Astrocyte (in vitro differentiated cells and primary cell): ENCODE measurements at places on chromosomes 5 and 9. TPM values are rescaled to one million over a fixed set of nuclear protein-coding genes. Genes with fewer than 3 reads are reported as not detected.
A peak's percentile ranks its signal among the peaks of the same experiment; 100 is the strongest.

DNA sequence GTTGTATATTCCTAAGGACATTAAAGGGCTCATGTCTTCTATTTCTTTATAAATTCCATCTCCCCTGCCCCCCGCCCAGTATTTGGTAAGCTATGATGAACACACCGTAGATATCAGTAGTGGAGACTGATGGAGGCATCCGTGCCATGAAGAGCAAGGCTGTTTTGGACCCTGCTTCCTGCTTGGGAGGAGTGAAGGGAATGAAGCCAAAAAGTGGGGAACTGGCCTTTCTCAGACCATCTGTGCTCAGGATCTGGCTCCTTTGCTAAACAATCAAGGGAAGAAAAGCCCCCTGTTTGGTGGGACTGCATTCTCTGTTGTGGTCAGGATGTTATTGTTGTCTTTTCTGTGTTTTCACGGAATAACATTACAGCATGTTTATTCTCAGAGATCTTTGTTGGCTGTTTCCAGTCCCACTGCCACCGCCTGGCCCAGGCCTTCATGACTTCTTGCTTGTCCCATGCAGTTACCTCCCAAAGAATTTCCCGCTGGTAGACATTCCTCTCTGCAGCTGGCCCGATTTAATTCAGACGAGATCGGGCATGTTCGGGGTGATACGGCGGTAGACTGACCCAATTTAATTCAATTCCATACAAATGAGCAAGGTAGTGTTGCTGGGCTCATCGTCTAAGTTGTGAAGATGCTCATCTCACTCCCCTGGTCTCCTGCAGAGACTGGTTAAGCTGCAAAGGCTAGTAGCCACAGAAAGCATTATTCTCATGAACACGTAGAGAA lies 31.4 kb upstream of the ANKH start:
- no peak overlapping the region for H3K4me3 ChIP-seq
- H3K27ac ChIP-seq, result no peak overlapping the region
- H3K4me1 ChIP-seq, result peaks cover 13% of the 10 kb centered on the region
- no peaks in the 10 kb centered on the region for H3K27me3 ChIP-seq
- H3K36me3 ChIP-seq, result no peaks in the 10 kb centered on the region
- DNase-seq, result no peak

GRCh38 chr9:85943757-85944430 lies 2.9 kb downstream of the NAA35 start:
- peaks cover 9% of the 10 kb centered on the region for H3K4me1 ChIP-seq
- H3K36me3 ChIP-seq, result peaks cover 29% of the 10 kb centered on the region
- DNase-seq, result no peak
- no peak overlapping the region for H3K27ac ChIP-seq
- H3K27me3 ChIP-seq, result no peaks in the 10 kb centered on the region

- no peak overlapping the region for H3K4me3 ChIP-seq
- H3K27me3 ChIP-seq, result peaks cover 4% of the 10 kb centered on the region
- no peak overlapping the region for H3K27ac ChIP-seq
- no peaks in the 10 kb centered on the region for H3K4me1 ChIP-seq
- H3K36me3 ChIP-seq, result no peaks in the 10 kb centered on the region
Observed at GRCh38 chr9:76810377-76810957, 46.2 kb downstream of the PCA3 start.

Gene DRD1
- 0.14 and 0.23 TPM in 2 replicates for total RNA-seq

DNA sequence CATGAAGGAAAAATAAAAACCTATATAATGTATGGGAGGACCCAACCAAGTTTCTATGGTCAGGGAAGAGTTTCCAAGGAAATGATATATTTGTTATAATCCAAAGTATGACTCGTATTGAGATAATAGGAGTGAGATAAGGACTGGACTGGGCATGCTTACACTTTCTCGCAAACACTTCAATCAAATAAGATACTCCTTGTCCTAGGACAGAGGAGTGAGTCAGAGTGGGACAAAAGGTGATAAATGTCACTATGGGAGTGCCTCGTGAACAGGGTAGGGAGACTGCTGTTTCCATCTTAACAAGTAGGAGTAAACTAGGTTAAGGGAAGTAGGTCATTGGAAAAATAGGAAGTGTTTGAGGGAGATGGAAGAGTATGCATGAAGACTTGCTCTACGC lies 47.2 kb downstream of the MACIR start:
- H3K4me1 ChIP-seq, result no peaks in the 10 kb centered on the region
- H3K4me3 ChIP-seq, result no peak overlapping the region
- peak; percentile 1 for DNase-seq

GRCh38 chr5:154365823-154366222 lies 80.0 kb upstream of the SAP30L start:
- H3K4me1 ChIP-seq, result peaks cover 59% of the 10 kb centered on the region
- H3K36me3 ChIP-seq, result no peaks in the 10 kb centered on the region
- no peak overlapping the region for H3K4me3 ChIP-seq

Gene TAF11L10
- total RNA-seq, result not detected in 2 replicates

DNA sequence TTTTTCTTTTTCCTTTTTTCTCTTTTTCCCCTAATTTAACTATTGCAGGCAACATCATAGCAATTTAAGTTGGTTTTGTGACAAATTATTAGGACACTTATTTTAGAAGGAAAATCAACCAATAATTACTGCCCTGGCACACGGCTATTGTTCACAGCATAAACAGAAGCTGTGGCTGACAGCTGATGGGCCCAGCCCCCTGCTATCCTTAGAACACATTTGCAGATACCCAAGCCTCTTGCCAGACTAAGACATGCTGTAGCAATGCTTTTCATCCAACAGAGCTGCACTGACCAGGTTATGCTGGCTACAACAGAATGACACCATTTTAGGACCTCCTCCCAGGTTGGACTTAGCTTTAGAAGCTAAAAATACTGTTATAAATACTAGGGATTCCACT lies 852.7 kb upstream of the DMAC1 start:
- no peaks in the 10 kb centered on the region for H3K36me3 ChIP-seq
- peaks cover 2% of the 10 kb centered on the region for H3K4me1 ChIP-seq
- H3K4me3 ChIP-seq, result no peak overlapping the region
- no peak overlapping the region for H3K27ac ChIP-seq
- H3K27me3 ChIP-seq, result no peaks in the 10 kb centered on the region
- DNase-seq, result no peak

DNA sequence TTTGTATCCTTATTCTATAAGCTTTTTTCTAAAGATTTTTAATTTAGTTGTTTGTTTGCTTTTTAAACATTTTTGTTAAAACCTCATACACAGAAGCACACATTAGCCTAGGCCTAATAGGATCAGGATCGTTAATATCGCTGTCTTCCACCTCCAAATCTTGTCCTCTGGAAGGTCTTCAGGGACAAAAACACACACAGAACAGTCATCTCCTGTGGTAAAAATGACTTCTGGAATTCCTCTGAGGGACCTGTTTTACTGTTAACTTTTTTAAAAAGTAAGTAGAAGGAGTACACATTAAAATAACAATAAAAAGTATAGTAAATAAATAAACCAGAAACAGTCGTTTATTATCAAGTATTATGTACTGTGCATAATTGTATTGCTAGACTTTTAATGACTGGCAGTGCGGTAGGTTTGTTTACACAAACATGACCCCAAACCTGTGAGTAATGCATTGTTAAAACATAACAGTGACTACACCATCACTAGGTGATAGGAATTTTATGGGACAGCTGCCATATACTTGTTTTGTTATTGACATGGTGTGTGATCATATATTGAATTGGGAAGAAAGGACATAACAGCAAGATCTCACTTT lies 109.6 kb downstream of the ZCCHC7 start:
- H3K36me3 ChIP-seq, result no peaks in the 10 kb centered on the region
- H3K27ac ChIP-seq, result no peak overlapping the region
- no peaks in the 10 kb centered on the region for H3K27me3 ChIP-seq
- H3K4me3 ChIP-seq, result no peak overlapping the region

- no peaks in the 10 kb centered on the region for H3K4me1 ChIP-seq
- no peak overlapping the region for H3K27ac ChIP-seq
- no peak overlapping the region for H3K4me3 ChIP-seq
Observed at GRCh38 chr9:124501771-124502320, 5.4 kb downstream of the NR5A1 start.

GRCh38 chr9:133449760-133450159 lies 10.0 kb upstream of the CACFD1 start:
- no peaks in the 10 kb centered on the region for H3K36me3 ChIP-seq
- no peak overlapping the region for H3K4me3 ChIP-seq
- H3K27me3 ChIP-seq, result peaks cover 16% of the 10 kb centered on the region

DNA sequence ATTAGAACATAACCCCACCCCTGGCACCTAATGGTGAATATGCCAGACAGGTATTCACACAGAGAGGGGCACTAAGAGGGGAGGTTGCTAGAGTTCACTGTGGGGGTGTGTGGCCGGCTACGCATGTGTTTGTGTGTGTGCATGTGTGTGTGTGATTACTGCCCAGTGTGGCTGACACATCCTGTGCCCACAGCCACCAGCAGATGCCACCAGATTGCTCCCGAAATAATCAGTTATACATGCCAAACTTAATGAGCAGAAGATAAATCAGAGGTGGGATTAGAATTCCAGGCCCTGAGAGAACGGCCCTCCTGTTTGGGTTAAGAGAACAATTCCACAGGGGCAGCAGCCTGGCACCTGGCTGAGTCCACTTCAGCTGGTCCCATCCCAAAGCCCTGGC lies 91.8 kb upstream of the TBCA start:
- H3K27ac ChIP-seq, result no peak overlapping the region
- H3K27me3 ChIP-seq, result peaks cover 2% of the 10 kb centered on the region
- H3K36me3 ChIP-seq, result no peaks in the 10 kb centered on the region

DNA sequence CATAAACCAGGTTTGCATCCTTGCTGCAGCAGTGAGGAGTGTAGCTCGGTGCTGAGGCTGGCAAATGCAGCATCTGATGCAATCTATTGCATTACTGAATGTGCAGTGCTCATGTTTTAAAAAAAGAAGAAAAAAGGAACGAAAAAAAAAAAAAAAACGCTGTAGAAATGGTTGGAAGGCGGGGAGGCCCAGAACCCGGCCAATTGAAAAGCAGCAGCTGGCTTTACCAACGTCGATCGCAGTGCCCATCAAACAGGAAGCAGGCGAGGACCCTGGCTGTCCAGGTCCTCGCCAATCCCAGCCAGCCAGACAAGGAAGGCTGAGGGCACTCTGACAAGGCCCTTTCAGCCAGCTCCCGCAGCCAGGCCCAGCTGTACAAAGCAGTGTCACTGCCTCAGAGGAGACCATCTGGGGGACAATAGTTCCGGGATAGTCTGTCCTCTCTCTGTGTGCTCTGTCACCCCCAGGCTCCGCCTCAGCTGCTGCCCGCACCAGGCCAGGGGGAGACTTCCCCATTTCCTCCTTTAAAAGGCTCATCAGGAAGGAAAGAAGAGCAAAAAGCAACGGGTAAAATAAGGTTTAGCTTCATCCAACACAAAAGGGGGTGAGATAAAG lies 21.8 kb upstream of the CPEB4 start:
- no peak overlapping the region for H3K27ac ChIP-seq
- no peak overlapping the region for H3K4me3 ChIP-seq
- peaks cover 12% of the 10 kb centered on the region for H3K4me1 ChIP-seq
- H3K27me3 ChIP-seq, result no peaks in the 10 kb centered on the region

- H3K4me3 ChIP-seq, result no peak overlapping the region
- no peaks in the 10 kb centered on the region for H3K36me3 ChIP-seq
- H3K4me1 ChIP-seq, result no peaks in the 10 kb centered on the region
Observed at GRCh38 chr5:86546582-86546981, 71.2 kb upstream of the COX7C start.

Gene AMACR
- 11.5 and 13.4 TPM in 2 replicates for total RNA-seq

Gene ARL14EPL
- not detected in 2 replicates for total RNA-seq

DNA sequence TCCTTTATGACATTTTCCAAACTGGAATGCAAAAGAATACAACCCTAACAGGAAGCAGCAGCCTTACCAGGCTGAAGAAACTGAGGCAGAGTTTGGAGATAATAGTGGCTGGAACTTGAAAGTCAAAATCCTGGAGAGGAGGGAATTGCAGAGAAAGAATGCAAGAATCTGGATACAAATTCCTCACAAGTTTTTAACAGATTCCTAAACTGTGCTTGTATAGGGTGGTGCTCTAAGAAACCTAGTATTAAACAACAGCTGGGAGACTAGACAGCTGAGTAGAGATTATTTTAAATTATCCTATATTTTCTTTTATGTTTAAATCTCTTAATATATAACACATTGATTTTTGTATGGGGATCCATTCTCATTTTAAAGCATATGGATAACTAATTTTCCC lies 30.7 kb downstream of the INVS start:
- no peaks in the 10 kb centered on the region for H3K36me3 ChIP-seq
- no peak overlapping the region for H3K4me3 ChIP-seq
- H3K27ac ChIP-seq, result no peak overlapping the region
- no peak for DNase-seq

DNA sequence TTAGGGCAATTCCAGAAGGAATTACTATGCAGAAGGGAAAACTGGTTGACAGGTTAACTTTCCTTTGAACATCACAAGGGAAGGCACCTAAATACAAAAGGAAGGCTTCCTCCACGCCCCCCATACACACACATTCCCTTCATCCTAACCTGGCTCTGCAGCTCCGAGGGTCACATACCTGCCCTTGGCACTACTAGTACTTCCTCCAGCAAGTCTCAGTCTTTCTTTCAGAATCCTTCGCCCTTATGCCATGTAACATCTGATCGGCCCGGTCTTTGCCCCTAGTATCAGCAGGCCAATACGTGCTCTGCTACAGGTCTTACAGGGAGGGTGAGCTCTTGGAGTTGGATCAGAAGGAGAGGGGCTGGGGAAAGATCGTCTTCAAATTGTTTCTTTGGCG lies 1.6 kb upstream of the MARCHF6 start:
- peak overlapping the region; percentile 28 for H3K27ac ChIP-seq
- no peaks in the 10 kb centered on the region for H3K36me3 ChIP-seq
- DNase-seq, result no peak

Gene SHOC1
- total RNA-seq, result not detected in 2 replicates

- H3K36me3 ChIP-seq, result no peaks in the 10 kb centered on the region
- DNase-seq, result no peak
- H3K27ac ChIP-seq, result no peak overlapping the region
Observed at GRCh38 chr5:149117970-149118369, 23.3 kb upstream of the ABLIM3 start.

GRCh38 chr5:133890776-133891280 lies 77.6 kb downstream of the C5orf15 start:
- no peaks in the 10 kb centered on the region for H3K4me1 ChIP-seq
- no peak overlapping the region for H3K4me3 ChIP-seq
- H3K27me3 ChIP-seq, result no peaks in the 10 kb centered on the region
- DNase-seq, result no peak
- no peaks in the 10 kb centered on the region for H3K36me3 ChIP-seq

DNA sequence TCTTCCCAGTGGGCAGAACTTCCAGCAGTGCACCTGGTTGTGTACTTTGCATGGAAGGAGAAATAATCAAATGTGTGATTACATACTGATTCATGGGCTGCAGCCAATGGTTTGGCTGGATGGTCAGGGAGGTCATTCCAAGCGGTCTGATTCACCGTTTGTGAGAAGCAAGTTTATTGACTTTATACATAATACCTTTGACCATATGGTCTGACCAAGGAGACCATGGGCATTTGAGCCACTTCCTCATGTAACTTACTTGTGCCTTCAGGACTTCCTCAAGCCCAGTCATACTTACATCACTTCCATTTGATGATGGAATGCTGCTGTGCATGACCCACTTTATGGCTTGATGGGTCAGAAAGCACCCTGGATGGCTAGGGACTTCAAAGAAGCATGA lies 41.1 kb downstream of the DAP start:
- DNase-seq, result peak; percentile 95
- peak overlapping the region; percentile 76 for H3K27ac ChIP-seq
- H3K4me1 ChIP-seq, result peaks cover 30% of the 10 kb centered on the region
- no peak overlapping the region for H3K4me3 ChIP-seq
- no peaks in the 10 kb centered on the region for H3K27me3 ChIP-seq

- no peak overlapping the region for H3K27ac ChIP-seq
- DNase-seq, result peak; percentile 63
- H3K4me3 ChIP-seq, result no peak overlapping the region
- peaks cover 4% of the 10 kb centered on the region for H3K4me1 ChIP-seq
- no peaks in the 10 kb centered on the region for H3K27me3 ChIP-seq
- H3K36me3 ChIP-seq, result no peaks in the 10 kb centered on the region
Observed at GRCh38 chr9:129250786-129251185, 72.7 kb upstream of the IER5L start.
